ENCODE measurements at places on chromosomes 16 and 17.

GRCh38 chr17:43601280-43602039, 55.3 kb upstream of the ETV4 start:
- DNase-seq = no peak

- DNase-seq = no peak
Measured at GRCh38 chr16:89507214-89507833, 879 bp upstream of the SPG7 start.

- DNase-seq = no peak
Measured at GRCh38 chr16:89290887-89291286, 73.4 kb downstream of the ZNF778 start.

GRCh38 chr17:13387952-13388351, 213.8 kb downstream of the HS3ST3A1 start:
- DNase-seq = no peak

DNA sequence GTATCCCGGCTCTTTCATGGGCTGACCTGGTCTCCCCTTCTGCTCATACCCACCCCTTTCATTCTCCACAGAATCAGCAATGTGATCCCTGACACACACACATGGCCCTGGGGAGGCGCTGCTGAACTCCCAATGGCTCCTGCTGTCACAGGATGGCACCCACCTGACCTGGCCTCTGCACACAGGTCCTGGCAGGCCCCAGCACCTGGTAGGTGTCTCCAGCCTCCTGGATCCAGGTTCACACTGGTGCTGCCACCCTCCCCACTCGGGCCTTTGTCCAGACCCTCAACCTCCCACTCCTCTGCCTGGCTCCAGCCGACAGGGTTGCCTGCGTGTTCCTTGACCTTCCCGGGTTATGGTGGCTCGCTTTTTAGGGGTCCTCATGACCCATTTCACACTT, 1.3 kb upstream of the CD300C start:
- no peak for DNase-seq

DNA sequence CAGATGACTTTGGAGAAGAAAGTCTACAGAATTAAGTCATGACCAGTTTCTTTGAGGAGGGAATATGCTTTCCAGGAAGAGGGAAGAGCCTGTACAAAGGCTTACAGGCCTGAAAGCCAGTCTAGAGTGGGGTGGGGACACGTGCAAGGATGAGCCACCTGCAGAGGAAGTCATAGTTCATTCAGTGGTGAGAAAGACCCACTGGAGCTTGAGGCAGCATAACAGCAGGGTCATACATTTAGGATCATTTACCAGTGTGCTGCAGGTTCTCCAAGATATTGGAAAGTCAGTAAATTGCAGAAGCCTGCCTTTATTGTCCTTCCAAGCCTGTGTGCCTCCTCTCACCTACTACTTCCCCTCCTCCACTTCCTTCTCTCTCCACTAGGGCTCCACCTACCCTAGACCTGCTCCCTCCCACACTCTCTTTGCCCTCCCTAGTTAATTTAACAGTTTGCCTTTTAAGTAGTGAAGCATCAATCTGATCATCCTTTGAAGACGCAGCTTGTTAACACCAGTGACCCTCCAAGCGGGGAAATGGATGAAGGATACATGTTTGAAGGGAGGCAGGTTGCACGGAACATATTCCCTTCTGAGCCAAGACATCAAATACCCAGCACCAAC, 40.2 kb downstream of the CDRT15 start:
- no peak for DNase-seq

DNA sequence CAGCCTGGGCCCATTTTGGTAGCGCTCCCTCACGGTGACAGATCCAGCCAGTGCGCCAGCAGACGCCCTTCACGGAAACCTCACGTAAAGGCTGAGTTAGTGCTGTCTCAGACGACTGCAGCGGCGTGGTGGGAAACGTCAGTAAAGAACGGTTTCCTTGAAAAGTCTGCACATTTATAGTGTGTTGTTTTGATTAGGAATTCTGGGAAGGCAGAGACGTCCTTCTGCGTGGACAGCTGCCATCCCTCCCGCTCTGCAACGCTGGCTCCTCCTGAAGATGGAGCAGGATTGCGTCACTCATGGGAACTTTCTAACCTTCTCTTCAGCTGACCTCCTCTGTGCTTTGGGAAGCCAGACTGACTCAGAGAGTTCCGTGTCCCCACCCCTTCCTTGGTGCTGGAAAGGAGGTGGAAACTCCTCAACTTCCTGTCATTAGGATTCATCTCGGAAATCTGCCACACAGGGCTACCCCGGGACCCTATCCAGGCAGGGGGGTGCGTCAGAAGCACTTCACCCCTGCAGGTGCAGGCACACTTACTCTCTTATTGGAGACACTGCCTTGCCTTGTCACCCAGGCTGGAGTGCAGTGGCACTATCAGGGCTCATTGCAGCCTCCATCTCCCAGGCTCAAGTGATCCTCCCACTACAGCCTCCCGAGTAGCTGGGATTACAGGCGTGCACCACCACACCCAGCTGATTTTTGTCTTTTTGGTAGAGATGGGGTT, 24.3 kb upstream of the CRISPLD2 start:
- no peak for DNase-seq

GRCh38 chr16:67268136-67268579, 11.2 kb upstream of the PLEKHG4 start:
- DNase-seq = no peak

GRCh38 chr16:88912556-88912955, 46.1 kb upstream of the PABPN1L start:
- no peak for DNase-seq

GRCh38 chr16:23539984-23540816, 16.9 kb downstream of the EARS2 start:
- no peak for DNase-seq

DNA sequence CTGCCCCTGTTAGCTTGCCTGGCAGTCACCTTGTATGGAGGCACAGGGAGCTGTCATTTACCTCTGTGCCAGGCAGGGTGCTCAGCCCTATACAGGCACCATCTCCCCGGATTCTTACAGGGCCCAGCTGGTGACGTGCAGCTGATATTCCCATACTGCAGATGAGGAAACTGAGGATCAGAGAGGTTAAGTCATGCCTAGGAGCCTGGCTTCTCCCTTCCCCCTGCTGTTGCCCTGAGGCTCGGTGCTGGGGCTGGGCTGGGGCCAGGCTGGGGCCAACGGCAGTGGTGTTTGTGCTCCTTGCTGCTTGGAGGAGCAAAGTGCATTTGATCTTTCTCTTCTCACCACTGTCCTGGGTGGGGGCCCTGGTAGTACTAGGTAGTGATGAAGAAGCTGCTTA, 54.7 kb upstream of the IL34 start:
- no peak for DNase-seq

DNA sequence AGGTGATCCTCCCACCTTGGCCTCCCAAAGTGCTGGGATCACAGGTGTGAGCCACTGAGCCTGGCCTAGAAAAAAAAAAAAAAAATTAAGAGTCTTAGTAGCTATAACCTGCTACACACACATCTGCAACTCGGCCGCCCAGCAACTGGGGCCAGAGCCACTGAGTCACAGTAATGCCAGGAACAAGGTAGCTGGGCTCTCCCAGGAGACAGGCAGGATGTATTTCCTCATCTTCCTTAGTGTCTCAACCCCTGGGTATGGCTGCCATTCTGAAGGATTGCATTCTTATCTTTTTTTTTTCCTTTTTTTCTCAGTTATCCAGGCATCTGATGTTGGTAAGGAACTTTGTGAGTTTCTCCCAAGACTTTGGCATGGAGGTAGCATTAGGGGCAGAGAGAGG, 7.1 kb upstream of the PSMD3 start:
- no peak for DNase-seq

DNA sequence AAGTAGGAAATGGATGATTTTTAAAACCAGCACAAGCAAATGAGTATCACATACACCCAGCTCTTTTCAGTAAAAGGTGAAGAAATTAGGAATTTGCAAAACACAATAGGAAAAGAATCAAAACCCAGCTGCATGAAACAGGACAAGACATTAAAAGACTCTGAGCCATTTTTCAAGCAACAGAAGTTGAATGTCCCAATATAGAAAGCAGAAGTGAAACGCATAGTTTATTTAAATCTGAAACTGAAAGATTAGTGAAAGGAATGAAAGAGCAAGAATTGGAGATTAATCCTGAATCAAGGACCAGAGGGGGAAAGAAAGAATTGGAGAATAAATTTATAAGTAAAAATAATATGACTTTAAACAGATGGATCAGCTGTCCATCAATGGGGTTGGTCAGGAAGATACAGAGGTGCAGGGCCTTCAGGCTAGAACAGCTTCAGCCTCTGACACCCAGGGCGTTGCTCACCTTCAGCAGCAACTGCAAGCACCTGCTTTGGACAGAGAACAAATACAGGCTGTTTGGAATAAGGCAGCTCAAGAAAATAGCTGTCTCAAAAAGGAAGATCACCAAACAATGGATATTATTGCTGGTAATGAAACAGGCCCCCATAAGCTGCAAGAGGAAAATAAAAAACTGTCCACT, 3.9 kb upstream of the ARHGAP17 start:
- DNase-seq = no peak

DNA sequence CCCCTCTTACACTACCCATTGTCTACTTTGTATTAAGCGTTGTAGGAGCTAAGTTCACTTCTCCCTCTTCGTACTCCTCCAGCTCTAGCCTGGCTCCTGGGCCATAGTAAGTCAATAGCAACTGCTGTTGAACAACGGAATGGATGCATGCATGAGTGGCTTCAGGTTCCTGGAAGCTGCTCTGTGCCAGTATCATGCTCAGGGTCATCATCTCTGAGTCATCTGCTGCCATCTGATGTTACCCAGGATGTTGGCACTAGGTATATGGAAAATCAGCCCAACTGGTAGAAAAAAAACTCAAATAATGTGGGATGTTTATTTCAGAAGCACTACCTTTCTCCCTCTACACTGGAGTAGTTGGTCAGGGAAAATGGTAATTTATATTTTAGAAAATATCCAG, 536.8 kb downstream of the NPIPA7 start:
- no peak for DNase-seq

GRCh38 chr16:19809121-19809635, 75.5 kb downstream of the GPRC5B start:
- DNase-seq = no peak

- no peak for DNase-seq
Measured at GRCh38 chr16:80982646-80983045, 24.0 kb downstream of the CMC2 start.

- peak; percentile 47 for DNase-seq
Measured at GRCh38 chr17:40177275-40177874, at the start of gene RAPGEFL1. RAPGEFL1 (plus strand) TSS chr17:40177470; CDS start chr17:40177862, 392 bp downstream.

GRCh38 chr16:48583075-48584065, 26.6 kb downstream of the N4BP1 start:
- no peak for DNase-seq

DNA sequence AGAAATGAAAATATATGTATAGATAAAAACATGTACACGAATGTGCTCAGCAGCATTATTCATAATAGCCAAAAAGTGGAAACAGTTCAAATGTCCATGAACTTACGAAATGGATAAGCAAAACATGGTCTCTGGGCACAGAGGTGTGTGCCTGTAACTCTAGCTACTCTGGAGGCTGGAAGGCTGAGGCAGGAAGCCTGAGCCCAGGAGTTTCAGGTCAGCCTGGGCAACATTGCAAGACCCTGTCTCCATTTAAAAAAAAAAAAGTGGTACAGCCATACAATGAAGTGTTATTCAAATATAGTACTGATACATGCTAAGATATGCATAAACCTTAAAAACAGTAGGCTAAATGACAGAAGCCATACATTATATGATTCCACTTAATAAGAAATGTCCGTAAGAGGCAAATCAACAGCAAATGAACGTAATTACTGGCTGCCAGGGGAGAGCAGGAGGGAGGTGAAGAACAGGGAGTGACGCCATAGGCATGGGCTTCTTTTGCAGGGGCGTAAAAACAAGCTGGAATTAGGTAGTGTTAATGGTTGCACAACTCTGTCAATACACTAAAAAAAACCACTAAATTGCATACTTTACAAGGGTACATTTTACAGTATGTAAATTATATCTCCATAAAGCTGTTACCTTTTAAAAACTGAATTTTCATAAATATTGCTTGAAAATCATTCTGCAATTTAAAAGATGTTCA, 87.2 kb upstream of the PLEKHM1 start:
- DNase-seq = no peak

DNA sequence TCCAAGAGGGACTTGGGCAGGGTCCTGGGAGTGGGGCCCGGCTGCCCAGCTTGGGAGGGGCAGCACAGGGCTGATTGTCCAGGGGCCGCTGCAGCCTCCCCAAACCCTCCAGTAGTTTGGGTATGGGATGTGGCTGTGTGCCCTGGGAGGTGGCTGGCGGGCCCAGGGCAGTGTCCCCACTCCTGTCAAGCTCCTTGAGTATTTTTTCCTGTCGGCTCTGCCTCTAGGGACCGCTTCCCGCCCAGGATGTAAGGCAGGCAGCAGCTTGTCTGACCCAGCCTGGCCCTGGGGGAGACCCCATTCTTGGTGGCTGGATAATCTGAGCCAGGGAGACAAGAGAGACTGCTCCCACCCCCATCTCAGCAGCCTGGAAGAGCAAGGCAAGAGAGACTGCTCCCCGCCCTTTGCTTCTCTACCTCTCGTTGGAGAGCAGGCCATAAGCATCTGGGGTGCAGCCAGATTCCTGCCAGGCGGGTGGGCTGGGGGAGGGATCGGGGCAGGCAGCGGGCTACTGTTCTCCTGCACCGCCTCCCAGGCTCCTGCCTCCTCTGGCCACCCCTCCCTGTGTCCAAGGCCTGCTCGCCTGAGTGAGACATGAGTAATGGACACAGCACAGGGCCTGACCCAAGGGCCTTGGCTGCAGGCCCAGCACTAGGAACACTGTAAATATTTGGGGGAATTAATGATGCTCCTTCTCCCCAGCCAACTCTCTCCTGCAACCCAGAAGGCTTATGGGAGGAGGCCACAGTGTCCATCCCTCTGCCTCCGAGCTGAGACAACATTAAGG, 18.4 kb upstream of the ITGA3 start:
- DNase-seq = no peak

- DNase-seq = no peak
Measured at GRCh38 chr16:3595521-3596021, 15.8 kb downstream of the SLX4 start.

- DNase-seq = no peak
Measured at GRCh38 chr16:22887445-22887844, 73.5 kb downstream of the HS3ST2 start.

DNA sequence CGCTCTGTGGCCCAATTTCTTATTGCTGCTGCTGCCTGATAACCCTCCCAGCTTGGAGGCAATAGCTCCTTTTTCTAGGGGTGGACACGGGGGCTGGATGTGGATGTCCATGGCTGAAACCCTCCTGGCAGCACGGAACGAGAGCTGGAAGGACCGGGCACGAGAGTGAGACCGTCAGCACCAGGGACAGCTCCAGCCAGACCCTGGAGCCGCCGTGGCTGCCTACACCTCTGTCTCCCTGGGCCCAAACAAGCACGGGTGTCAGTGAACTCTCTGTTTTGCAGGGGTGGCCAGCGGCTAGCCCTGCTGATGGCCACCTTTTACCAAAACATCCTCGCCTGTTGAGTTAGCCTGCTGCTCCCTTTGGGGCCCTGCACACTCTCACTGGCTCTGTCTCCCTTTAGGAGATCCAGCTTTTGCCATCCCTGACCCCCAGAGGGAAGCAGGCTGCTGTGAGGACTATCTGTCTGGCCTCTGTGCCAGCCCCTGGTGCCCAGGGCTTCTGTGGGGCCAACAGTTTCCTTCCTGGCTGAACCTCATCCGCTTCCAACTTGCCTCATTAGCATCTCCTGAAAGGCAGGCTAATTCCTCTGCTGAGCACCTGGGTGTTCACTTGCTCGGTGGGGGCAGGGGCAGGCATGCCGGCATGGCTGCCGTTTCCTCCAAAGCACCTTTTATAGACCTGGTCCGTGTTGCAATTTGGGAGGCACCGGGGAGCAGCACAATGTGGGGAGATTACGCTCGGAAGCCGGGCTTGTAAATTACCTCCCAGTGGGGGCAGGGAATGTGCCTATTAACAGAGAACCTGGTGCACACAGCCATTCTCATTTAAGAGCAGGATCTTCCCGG, 118.1 kb downstream of the ENGASE start:
- DNase-seq = no peak

All from stimulated activated naive B cell treated with anti-CD40 and anti-IgM and Interleukin-4, amounts not matched to agents 10 μg/mL and 1 μg/mL and 100 μg/mL, for 72 hours (primary cell).